ENCODE measurements at places on chromosomes 2 and 18.

DNA sequence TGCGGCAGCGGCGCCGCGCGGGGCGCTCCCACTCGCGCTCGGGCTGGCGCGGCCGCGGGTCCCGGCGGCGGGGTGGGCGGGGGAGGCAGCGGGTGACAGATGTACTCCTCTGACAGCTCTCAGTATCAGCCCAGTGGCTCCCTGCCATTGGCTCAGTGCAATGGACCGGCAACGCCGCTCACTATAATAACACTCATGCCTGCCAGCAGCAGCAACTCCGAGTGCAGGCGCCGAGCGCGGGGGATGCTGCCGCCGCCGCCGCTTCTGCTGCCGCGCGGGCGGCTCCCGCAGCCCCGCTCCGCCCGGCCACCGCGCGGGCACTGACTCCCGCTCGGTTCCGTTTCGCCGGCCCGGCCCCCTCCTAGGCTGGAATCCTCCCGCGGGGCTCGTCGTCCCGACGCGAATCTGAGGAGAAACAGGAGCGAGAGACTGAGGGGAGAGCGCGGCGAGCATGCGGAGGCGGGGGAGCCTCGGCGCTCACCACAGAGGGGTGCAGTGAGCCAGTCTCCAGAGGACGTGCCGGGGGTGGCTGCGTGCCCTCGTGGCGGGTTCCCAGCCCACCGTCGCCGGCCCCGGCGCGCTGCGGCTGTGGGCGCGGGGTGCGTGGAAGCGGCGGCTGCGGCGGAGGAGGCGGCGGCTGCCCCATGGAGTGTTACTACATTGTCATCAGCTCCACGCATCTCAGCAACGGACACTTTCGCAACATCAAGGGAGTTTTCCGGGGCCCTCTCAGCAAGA lies at the start of gene ZNF804A:
ZNF804A (plus strand) TSS at position 214 of the 738 bp plus-strand sequence; CDS start at position 645, 431 bp downstream.
- no peak for DNase-seq

- no peak for DNase-seq
Measured at GRCh38 chr2:151063271-151063670, 198.4 kb downstream of the RBM43 start.

DNA sequence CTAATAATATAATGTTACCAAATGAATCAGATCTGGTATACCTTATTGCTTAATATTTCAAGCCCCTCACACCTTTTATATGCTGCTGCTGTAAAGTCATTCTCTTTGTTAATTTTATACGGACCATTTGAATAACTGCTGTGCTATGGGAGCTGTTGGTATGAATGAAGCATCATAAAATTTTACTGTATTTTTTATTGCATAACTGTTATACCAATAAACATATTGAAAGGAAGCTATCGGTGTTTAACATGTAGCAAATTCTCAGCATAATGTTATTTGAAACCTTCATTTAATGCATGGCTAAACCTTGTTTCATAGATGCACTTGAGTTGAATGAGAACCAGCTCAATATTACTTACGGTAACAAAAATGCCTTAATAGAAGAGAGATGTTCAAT lies 1040.3 kb downstream of the SOCS6 start:
- no peak for DNase-seq

DNA sequence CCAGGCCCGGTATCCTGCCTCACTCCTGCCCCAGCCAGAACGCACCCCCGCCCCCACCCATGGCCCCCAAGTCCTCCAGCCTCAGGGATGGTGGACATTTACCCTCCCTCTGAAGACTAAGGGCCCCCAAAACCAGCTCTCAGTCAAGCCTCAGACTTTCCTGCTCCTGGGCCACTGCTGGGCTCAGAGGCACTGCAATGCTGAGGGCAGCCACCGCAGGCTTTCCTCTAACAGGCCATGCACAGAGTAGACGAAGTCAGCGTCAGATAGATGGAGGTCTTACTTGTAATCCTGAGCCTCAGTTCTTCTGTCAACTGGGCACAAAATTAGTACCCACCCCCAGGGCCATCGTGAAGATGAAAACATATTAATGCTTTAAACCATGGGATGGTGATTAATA lies 92.6 kb downstream of the TTC32 start:
- no peak for DNase-seq

DNA sequence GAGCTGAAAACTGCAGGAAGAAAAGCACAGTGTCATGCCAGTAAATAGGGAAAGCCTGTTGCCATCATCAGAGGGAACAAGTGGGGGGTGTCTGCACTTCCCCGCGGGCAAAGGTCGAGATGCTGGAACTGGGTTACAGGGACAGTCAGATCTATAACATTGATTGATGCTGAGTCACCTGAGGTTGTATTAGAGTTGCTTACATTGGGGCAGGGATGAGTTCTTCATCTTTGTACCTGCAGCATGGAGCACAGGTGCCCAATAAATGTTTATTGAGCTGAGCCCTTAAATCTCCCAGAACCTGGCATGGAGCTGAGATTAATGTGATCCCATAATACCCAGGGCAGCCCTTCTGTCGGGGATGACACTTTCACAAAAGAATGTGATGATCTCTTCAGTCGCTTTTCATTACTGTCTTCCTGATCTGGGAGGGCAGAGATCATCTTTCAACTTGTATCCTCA lies 5.9 kb upstream of the RNF152 start:
- no peak for DNase-seq
